ENCODE measurements at places on chromosomes 13 and 19.
A peak's percentile ranks its signal among the peaks of the same experiment; 100 is the strongest.

DNA sequence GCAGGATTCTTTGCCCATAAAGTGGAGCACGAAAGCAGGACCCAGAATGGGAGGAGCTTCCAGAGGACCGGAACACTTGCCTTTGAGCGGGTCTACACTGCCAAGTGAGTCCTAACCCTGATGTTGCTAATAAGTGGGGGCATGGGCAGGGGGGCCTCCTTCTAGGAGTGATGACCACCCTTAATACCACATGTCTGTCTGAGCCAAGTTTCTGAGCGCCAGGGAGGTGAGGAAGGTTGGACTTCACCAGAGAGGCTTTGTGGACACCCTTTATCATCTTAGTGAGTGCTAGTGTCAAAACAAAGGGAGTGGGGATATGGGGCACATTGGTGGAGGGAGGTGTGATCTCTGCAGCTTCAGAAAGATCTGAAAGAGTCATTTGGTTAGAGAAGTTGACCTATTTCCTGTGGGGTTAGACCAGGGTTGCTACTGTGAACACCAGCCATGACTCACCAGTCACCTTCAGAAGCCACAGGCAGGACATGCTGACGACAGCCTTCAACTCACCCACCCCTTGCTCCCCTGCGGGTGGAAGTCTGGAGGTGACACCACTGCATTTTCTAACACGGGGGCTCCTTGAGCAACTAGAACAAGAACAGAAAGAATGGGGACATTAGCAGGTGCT lies 8.8 kb downstream of the ALOX5AP start:
- peak; percentile 90 for DNase-seq

- no peak for DNase-seq
These were observed 12.3 kb upstream of the ZNF556 start for GRCh38 chr19:2854849-2855248.

GRCh38 chr13:73039201-73040108 lies 19.4 kb upstream of the KLF5 start:
- DNase-seq, result no peak

DNA sequence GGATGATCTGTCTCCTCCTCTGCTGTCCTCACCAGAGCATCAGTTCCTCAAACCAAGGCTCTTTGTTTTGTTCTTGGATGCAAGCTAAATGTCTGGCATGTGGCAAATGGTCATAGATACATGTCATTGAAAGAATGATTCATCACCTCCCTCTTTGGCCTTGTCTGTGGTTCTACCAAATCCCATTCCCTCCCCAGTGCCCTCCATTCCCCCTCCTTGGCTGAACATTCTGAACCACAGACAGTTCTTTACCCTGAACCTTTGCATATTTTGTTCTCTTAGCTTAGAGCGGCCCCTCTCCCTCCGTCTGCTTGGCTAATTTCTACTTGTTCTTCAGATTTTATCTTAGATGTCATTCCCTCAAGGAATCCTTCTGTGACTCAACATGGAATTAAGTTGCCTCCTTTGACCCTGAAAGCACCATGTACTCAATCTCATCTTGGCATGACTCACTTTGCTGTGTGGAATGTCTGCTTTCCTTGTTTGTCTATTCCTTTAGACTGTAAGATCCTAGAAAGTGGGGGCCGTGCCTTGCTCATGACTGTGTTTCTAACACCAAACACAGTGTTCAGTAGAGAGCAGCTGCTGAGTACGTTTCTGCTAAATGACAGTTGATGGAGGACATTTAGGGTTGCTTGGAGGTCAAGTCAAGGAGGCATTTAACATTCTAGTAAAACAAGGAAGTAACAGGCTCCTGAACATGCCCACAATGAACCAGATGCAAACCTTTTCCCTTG lies 8.1 kb downstream of the ALOX5AP start:
- no peak for DNase-seq

DNA sequence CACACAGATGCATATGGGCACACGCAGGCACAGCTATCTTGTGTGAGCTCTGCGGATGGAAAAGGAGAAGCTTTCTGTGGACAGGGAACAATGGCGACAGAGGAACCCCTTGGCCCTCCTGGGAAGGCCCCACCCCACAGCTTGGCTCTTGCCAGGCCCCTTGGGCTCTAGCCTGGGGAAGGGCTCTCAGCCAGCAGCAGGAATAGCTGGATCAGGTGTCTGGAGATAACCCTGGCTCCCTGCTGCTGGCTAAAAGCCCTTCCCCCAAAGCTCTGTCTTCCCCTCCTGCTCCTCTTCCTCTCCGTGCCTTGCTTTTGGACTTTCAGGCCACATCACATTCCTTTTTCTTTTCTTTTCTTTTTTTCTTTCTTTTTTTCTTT lies 24.3 kb downstream of the CEBPA start:
- DNase-seq, result no peak

- no peak for DNase-seq
These were observed 7.7 kb downstream of the TECR start for GRCh38 chr19:14536926-14537692.

DNA sequence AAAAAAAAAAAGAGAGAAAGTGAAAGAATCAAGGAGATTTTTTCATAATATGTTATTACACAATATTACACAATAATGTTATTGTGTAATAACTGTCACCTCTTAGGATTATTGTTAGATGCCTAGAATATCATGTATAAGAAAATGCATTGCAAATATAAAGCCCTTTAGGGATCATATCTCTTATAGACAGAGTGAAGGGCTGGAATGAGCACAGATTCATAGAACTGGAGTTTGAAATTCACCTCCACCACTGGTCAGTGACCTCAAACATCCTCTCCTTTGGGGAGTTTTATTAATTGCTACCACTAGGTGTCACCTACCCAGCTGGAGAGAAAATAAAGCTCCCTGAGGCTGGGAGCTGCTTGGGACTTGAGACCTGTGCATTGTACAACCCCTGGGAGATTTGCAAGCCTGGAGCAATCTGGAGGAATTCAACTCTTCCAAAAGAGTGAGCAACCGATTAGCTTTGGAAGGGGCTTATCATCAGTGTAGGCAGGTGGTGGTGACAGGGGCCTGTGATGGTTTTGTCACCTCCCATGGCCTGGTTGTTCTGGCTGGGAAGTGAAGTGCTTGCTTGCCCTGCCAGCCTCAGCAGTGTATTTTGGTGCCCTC lies 30.3 kb upstream of the FRY start:
- DNase-seq, result no peak

DNA sequence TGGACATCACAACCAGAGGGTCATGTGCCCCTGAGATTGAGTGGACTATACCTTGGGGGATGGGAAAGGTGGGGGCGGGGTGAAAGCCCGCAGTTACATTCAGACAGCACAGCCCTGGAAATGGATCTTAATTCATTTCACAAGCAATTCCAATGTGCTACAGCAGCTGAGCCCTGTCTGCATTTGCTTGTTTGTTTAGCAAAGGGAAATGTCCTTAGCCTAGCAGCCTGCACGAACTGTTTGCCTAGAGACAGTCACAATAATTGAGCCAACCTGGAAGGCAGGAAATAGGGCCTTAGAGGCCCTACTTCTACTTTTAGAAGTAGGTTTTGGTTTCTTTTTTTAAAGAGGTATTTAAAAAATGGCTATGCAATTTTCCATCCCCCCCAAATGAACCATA lies 177.3 kb upstream of the KL start:
- DNase-seq, result no peak

GRCh38 chr19:37874784-37875183 lies 31.6 kb downstream of the WDR87 start:
- DNase-seq, result no peak

DNA sequence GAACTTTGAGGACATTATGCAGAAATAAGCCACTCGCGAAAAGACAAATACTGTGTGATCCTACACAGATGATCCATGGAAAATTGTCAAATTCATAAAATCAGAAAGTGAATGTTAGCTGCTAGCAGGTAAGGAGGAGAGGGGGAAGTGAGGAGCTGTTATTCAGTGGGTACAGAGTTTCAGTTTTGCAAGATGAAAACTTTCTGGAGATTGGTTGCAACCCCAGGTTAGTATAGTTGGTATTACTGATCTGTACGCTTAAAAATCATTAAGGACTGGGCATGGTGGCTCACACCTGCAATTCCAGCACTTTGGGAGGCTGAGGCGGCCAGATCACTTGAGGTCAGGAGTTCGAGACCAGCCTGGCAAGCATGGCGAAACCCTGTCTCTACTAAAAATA lies 17.9 kb downstream of the ZNF101 start:
- no peak for DNase-seq

DNA sequence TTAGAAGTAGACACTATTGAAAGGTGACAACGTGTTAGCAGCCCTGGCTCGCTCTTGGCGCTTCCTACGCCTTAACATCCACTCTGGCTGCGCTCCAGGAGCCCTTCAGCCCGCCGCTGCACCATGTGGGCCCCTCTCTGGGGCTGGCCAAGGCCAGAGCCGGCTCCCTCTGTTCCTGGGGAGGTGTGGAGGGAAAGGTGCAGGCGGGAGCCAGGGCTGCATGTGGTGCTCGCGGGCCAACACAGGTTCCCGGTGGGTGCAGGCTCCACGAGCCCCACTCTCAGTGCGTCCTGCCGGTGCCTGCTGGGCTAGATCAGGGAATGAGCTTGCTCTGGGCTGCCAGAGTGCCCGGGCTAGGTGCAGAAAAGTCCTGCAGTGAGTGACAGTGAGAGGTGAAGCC lies 1284.3 kb downstream of the OLFM4 start:
- no peak for DNase-seq

DNA sequence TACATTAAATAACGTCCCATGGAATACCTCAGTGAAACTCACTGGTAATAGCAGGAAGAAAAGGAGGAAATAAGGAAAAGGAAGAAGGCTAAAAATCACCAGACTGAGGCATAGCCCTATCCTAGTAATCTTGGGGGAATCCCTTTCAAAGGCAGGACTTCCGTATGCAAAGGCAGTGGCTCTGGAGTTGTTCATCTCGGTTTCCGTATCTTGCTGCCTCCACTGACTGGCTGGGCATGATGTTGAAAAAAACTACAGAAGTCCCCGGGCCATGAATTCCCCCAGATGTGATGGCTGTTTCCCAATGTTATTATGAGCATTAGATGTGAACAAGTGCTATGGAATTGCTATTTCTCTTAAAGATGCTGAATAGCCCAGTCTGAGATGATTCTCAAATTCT lies 5.5 kb downstream of the FPR2 start:
- no peak for DNase-seq

- no peak for DNase-seq
These were observed 34.0 kb upstream of the USE1 start for GRCh38 chr19:17180997-17181702.

- DNase-seq, result no peak
These were observed 412 bp downstream of the ZNF528 start for GRCh38 chr19:52398081-52398441.

GRCh38 chr19:7849631-7849999 lies 19.6 kb downstream of the EVI5L start:
- no peak for DNase-seq

GRCh38 chr19:29172302-29172701 lies 40.6 kb downstream of the UQCRFS1 start:
- DNase-seq, result no peak

DNA sequence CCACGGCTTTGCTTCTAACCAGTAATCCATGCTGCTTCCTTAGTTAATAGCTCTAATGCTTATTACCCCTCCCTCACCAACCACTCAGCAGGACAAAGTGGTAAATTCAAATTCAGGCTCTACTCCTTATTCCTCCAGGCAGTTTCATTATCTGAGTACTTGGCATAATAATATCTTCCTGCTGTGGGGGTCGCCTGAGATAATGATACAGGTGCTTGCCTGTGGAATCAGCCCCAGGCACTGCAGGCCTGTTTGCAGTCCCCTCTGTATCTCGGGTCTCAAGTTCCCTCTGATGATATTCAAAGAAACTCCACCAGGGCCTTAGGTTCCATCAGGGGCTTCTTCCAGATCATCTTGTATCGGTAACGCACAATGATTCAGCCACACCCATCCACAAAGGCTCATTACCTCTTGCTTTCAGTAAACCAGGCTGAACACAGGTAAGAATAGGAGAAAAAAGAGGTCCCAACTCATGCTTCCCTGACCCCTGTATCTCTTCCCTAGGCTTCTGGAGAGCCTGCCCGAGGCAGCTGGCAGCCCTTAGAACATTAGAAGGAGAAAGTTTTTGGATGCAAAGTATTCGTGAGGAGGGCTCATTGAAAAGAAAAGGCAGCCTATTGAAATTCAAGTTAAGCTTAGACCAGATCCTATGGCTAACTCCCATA lies 14.3 kb upstream of the FOXO1 start:
- DNase-seq, result no peak

DNA sequence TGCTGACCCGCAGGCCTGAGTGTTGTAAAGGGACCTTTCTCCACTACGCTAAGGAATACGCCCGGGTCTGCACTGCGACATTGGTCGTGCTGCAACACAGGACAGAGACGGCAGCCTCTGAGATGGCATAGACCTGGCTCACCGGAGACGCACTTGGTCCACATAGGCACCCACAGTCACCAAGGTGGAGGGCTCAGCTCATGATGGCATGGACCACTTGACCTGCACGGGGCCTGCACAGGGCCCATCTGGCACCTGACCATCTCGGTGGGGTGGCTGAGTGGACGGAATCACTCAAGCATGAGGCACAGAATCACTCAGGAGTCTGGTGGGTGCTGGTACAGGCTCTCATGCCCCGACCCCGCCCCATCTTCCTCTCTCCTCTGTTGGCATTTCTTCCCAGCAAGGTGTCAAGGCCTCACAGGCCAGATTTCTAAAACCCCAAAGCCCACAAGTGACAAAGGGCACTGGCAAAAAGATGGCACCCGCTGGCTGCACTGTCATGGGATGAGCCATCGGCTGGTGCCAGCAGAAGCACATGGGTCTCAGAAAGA lies 45.9 kb downstream of the TSHZ3 start:
- no peak for DNase-seq

- no peak for DNase-seq
These were observed 84.0 kb upstream of the LSM14A start for GRCh38 chr19:34088292-34088691.

- no peak for DNase-seq
These were observed 3.7 kb upstream of the TMEM272 start for GRCh38 chr13:51848674-51849073.

- DNase-seq, result no peak
These were observed 10.2 kb downstream of the ENOX1 start for GRCh38 chr13:43776501-43777079.

- DNase-seq, result no peak
These were observed 352.0 kb upstream of the DACH1 start for GRCh38 chr13:72218966-72219365.

DNA sequence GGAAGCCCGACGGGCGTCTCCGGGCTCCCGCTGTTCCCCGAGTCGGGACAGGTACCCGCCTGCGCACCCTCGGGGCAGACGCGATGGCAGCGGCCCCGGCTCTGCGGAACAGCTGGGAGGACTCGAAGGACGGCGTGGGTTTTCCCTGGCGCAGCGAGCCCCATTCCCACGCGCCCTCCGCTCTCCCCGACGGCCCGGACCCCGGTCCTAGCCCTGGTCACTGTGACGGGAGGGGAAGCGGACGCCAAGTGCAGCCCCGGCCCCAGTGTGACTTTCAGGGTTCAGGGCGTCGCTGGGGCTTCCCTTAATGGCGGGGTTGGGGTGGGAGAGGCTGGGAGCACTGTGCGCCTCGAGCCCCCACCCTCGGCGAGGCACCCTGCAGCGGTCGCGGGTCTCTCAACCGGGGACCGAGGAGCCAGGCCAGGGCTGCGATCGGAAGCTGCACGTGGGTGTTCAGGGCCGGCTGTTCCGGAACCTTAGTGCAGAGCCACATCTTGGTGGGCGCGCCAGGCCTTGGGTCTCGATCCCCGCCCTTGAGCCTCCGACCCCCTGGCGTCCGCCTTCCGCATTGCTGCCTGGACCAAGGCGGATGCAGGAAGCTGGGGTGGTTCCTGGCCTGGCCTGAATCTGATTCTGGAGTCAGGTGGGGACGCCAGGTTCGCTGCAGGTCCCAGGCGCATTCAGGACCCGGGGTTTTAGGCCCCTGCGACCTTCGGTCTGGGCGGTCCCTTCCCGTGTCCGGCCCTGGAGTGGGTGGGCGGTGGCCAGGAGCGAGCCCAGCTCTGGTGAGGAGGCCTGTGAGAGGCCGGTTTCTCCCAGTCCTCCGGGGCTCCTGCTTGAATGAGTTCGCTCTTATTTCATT lies 3.5 kb downstream of the LGALS7B start:
- no peak for DNase-seq
